GM03348 (cell line): ENCODE measurements at places on chromosomes 6 and 20.

DNA sequence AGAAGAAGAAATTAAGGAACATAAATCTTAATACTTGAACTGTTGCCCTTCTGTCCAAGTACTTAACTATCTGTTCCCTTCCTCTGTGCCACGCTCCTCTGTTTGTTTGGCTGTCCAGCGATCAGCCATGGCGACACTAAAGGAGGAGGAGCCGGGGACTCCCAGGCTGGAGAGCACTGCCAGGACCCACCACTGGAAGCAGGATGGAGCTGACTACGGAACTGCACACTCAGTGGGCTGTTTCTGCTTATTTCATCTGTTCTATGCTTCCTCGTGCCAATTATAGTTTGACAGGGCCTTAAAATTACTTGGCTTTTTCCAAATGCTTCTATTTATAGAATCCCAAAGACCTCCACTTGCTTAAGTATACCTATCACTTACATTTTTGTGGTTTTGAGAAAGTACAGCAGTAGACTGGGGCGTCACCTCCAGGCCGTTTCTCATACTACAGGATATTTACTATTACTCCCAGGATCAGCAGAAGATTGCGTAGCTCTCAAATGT, 17.1 kb downstream of the IRF4 start:
- DNase-seq: peak; percentile 59

DNA sequence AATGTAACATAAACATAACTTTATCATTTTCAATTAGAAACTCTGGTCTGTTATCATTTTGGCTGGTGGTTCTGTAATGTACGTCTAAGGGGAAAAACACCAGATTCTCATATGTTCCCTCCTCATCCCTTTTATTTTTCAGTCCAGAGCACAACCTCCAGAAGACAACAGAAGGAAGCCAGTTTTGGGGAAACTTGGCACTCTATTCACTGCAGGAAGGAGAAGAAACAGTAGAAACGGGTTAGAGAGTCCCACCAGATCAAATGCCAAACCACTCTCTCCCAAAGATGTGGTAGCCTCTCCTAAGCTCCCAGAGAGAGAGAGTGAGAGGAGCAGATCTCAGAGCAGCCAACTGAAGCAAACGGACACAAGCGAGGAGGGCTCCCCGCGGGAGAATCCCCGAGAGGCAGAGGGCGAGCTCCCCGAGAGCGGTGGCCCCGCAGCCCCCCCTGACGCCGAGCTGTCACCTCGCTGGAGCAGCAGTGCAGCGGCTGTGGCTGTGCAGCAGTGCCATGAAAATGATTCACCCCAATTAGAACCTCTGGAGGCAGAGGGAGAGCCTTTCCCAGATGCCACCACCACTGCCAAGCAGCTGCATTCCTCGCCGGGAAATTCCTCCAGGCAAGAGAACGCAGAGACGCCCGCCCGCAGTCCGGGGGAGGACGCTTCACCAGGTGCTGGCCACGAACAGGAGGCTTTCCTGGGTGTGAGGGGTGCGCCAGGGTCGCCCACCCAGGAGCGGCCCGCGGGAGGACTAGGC, 117.8 kb downstream of the RTN4IP1 start:
- DNase-seq: peak; percentile 78

GRCh38 chr20:35870541-35871258, 83.6 kb downstream of the SCAND1 start:
- no peak for DNase-seq

DNA sequence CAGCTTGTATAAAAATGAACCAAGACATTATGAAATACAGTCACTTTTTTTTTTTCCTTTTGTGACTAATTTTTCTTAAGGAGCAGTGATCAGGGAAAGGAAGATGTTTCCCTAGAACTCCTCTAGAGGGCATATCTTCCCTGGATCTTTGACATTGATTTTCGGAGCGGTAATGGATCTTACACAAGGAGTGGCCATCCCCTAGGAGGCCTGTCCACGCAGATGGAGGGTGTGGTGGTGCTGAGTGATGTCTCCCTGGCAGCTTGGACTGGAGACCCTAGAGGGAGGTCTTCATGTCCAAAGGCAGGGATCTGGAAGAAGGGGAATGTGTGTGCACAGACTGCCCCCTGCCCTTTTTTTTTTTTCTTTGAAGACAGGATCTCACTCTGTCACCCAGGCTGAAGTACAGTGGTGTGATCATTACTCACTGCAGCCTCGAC, 7.0 kb upstream of the KIFC1 start:
- DNase-seq: peak; percentile 81

DNA sequence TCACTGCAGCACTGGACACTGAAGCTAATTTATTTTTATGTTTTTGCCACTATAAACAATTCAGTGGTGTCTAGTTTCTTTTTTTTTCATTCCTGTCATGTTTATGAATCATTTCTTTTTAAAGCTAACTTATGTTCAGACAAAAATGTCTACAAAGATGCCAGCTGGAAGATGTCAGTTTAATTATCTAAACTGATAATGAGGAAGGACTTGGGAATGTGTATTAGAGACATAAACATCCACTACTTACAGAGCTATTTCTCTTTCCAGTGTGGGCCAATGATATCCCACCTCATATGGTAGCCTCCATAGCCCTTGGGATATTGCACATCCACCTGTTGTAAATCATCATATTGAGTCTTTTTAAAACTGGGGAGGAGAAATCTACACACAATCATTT, 132.1 kb upstream of the FAM184A start:
- DNase-seq: no peak

GRCh38 chr20:36606158-36607066, 833 bp downstream of the RAB5IF start:
- DNase-seq: peak; percentile 36

DNA sequence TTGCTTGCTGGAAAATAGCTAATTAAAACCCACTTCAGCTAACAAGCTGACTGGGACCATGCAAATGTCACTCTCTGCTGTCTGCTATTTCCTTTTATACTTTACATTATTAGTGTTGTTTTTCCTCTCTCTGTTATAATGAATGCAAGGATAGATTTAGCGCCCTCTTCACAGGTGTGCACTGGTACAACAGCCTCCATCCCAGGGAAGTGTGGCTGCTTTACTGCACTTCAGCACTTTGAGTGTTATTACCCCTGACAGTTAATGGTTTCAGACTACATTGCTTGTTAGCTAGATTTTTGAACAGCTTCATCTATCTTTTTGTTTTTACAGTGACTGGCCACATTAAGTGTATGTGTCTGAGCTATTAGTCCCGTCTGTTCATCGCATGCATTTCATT, 405.7 kb downstream of the RNF144B start:
- no peak for DNase-seq

DNA sequence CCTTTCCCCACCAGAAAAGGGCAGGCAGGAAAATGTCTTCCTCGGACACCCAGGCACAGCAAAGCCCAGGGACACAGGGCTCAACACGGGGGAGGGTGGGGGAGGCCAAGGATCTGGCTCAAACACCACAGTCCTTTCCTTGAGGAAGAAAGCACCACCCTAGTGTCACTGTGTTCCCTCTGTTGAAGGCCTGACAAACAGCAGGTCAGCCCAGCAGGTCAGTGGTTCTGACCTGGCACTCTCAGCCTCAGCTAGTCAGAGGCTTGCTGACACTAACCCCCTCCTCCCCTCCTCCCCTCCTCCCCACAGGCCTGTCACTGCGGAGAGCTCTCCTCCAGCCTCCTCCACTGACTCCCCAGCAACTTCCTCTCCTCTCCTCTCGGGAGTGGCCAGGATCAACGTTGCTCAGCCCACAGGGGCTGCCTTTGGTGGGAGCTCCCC, 239.6 kb downstream of the LRFN2 start:
- DNase-seq: no peak

DNA sequence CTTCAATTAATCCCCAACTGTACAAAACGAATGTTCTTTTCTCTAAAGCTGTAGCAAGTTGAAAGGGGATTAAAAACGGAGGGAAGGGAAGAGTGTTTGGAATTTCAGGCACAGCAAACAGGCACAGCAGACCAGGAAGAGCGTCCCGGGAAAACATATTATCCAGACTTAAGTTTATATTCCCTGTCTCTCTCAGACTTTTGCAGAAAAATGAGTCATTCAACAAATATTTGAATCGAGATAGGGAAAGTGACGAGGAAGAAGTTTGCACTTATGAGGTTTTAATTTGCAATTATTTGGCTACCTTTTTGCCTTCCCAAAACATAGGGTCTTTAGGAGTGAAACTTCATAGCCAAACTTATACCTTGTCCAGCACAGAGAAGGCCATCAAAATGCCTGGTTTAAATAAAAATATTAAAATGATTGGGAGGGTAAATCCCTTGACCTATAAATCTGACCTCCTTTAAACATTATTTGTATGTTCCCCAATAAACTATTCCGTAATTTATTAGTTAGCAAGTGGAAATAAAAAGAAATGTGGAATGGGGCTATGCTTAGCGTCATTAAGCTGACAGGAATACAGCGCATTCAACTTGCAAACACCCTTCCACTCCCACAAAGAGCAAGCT, 16.0 kb downstream of the HFE start:
- DNase-seq: peak; percentile 37

DNA sequence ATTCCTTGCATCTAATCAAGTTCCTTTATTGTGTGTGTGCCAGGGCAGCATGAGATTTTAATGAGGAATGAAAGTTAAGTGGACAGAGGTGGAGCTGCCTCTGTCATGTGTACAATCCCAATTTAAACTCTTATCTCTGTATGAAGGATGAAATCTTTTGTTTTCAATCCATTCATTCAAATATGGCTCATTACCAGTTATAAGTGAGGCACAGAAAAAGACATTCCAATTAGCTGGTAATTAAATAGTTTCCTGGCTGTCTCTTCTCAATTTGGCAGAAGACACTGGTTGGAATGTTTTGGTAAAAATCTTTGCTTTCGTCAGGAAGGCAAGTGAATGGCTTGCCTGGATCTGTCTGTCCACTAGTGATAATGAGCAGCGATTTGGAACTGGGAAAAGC, 46.4 kb downstream of the CLVS2 start:
- no peak for DNase-seq

DNA sequence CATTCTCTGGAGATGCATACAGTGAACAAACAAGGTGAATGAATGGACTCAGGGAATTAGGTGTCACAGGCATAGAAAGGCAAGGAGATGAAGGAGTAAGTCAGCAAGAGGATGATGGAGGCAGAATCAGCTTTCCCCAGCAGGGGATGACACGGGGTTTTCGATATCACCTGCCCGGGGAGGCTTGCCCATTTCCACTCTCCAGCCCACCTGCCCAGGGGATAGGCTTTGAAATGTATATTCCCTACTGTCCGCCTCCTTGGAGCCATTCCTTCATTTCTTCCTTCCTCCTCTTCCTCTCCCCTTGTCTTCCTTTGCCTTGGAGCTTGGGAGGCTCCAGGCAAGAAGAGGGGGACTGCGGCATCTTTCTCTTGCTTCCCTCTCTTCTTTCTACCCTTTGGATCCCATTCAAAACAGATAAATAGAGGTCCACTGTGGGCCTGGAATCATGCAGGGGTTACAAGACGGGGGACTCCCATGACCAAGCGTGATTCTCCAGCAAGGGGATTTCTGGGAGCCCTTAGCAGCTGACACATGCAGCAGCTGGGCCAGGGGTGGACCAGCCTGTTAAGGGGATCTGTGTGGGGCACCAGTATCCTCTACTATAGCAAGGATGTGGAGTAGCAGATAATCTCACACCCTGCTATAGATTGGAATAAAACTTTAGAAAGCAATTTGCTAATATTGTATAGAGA, 23.5 kb upstream of the RNF24 start:
- no peak for DNase-seq

- DNase-seq: no peak
These were observed 17.4 kb downstream of the HFE start for GRCh38 chr6:26104457-26105108.

- DNase-seq: no peak
These were observed 51.6 kb downstream of the CDH4 start for GRCh38 chr20:61303675-61304074.

DNA sequence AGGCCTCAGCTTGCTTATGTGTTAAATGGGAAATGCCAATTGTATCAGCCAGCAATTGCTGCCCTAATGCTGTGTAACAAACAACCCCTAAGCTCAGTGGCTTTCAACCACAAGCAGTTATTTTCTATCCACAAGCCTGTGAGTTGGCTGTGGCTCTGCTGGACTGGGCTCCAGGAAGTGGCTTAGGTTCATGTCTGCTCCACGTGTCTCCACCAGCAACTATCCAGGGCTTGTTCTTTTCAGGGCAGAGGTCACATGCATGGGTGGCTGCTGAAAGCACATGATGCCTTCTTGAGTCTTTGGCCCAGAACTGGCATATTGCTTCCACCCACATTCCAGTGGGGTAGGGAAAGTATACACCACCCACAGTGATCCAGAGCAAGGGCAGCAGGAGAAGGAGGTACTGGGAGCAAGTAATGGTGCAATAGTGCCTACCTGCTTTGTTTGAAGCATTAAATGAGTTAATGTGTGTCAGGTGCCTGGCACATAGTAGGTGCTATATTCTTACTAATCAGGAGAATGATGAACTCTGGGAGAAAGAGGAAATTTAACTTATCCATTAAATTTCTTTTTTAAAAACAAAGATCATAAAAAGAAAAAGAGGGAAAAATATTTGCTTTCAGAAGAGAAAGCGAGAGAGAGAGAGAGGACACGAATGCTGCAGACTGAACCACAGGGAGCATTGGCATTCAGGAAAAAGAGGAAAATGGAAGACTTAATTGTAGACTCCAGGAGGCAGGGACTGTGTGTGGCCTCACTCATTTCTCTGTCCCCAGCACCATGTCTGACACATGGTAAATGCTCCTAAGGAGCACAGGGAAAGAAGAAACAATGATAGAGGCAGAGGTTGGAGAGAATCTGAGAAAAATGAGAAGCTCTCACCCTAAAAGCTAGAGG, 25.2 kb upstream of the RNF24 start:
- no peak for DNase-seq

GRCh38 chr6:17940151-17940792, 47.2 kb downstream of the KIF13A start:
- DNase-seq: no peak

DNA sequence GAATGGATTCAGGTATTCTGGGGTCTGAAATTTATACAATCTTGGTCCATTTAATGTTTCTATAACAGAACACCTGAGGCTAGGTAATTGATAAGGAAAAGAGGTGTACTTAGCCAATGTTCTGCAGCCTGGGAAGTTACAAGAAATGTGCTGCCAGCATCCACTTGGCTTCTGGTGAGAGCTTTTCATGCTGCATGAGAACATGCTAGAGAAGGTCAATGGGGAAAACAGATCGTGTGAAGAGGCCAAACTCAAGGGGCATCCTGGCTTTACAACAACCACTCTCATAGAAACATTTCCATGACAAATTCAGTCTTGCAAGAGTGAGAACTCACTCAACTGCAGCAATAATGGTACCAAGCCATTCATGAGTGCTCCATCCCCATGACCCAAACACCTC, 16.8 kb downstream of the IL22RA2 start:
- DNase-seq: no peak

DNA sequence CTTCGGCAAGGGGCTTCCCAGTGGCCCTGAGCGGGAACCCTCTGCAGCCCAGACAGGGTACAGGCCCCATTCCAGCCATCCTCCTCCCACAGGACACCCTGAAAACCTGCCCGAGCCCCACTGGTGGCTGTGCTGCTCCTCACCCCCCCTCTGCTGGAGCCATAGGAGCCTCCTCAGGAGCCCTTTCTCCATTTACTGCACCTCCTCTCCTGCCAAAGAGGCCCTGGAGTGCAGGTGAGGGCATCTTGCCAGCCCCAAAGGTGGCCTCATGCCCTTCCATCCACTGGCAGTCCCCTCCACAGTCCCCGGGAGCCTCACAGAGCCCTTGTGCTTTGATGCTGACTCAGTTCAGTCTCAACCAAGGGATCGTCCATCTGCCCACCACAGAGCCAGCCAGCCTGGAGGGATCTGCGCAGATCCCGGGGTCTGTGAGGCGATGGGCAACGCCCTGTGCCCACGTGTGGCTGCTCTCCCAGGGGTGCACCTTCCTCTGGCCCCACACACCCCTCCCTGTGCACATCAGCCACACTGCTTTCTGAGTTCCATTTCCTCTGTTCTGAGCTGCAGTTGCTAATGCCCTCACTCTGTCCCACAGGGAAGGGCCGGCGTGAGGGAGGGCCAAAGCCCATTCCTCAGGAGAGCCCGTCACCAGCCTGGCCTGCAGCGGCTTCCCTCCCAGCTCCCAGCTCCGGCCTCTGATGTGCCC, 228.5 kb downstream of the DLL1 start:
- DNase-seq: no peak
